Stimulated activated CD4-positive, alpha-beta T cell treated with anti-CD3 and anti-CD28 coated beads, TNF-alpha, amount 100 ng/mL, for 24 hours (primary cell): ENCODE measurements at places on chromosomes 7 and 10.
A peak's percentile ranks its signal among the peaks of the same experiment; 100 is the strongest.

- no peak for DNase-seq
These were observed 39.0 kb downstream of the RAB11FIP2 start for GRCh38 chr10:118007773-118008172.

- DNase-seq = no peak
These were observed 12.8 kb upstream of the PROSER2 start for GRCh38 chr10:11810313-11810766.

GRCh38 chr10:11901833-11902475 is 78.8 kb downstream of the PROSER2 start:
- DNase-seq = no peak

DNA sequence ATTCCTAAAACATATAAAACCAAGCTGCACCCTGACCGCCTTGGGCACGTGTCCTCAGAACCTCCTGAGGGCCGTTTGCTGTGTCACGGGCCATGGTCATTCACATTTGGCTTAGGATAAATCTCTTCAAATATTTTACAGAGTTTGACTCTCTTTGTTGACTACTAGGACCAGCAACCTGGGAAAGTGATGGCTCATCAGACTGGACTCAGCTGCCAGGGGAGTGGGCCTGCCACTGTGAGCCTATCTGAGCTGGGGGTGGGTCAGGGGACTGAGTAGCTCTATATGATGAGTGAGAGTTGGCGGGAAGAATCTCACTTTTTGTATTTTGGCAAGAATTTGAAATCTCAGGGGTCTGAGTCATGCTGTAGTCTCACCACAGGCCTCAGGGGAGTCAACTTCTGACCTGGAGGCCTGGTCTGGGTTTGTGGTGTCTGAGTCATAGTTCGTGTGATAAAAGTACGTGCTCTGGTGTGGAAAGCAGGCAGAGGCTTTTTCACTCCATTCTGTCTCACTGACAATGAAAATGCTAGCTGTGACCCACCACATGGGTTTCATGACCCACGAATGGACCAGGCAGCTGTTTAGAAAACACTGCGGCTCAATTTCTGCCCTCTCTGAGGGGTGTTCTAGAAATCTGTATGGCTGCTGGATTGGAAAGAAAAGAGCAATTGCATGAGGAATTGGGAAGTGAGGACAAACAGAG is 4.2 kb upstream of the UPP1 start:
- peak; percentile 68 for DNase-seq

DNA sequence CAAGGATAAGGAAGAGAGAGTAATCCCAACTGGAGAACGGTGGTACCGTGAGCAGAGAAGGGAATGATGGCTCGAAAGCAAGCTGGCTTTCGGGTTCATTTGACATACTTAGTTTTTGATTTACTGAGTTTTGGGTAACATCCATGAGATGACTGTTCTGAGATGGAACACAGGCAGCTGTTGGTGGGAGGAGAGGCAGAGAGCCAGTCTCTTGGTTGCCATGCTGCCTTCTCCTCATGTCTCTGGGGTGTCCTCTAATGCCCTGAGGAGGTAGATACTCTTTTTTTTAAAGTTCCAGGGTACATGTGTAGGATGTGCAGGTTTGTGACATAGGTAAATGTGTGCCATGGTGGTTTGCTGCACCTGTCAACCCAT is 76.4 kb upstream of the NRP1 start:
- no peak for DNase-seq

GRCh38 chr7:65960351-65961074 is 21.5 kb downstream of the GUSB start:
- DNase-seq = no peak

- DNase-seq = no peak
These were observed 129.4 kb downstream of the CCNY start for GRCh38 chr10:35465673-35466072.

DNA sequence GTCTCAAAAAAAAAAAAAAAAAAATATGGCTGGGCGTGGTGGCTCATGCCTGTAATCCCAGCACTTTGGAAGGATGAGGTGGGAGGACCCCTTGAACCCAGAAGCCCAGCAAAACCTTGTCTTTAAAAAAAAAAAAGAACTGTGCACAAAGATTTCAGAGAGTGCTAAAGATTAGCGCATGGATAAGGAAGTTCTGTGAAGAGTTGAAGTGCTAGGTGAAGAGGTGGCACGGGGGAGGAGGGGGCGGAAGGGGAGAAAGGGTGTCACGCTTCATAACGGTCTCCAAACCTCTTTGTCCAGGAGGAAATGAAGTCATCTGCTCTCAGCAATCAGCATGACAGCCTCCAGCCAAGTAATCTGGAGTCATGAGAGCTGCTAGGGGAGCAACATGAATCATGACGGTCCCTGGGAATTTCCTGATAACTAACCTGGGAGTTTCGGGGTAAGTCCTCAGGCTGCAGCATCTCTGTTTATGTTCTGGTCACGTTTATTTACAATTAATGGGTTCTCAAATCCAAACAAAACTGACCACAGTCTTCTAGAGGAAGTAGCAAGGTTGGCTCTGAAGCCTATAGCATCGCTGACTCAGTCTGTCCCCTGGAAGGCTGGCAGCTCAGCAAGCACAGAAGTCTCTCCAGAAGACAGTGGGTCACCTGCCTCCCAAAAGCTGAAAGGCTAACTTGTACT is 1.9 kb upstream of the PLAU start:
- no peak for DNase-seq

GRCh38 chr7:66860767-66861166 is 60.3 kb upstream of the TMEM248 start:
- no peak for DNase-seq

DNA sequence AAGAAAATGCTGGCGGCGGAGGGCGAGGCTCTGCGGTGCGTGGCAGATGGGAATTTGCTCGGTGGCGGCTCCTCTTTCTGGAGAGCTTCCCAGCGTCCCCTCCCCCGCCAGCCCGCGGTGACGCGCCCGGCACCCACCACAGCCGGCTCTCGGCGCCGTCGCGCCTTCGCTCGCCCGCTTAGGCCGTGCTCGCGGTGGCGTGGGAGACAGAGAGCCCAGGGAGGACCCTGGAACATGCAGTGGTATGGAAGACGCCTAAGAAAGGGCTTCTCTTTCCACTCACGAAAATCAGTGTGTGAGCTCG is 576 bp upstream of the CSGALNACT2 start:
- DNase-seq = peak; percentile 40

- no peak for DNase-seq
These were observed 107.7 kb downstream of the FAM53B start for GRCh38 chr10:124636271-124636995.

DNA sequence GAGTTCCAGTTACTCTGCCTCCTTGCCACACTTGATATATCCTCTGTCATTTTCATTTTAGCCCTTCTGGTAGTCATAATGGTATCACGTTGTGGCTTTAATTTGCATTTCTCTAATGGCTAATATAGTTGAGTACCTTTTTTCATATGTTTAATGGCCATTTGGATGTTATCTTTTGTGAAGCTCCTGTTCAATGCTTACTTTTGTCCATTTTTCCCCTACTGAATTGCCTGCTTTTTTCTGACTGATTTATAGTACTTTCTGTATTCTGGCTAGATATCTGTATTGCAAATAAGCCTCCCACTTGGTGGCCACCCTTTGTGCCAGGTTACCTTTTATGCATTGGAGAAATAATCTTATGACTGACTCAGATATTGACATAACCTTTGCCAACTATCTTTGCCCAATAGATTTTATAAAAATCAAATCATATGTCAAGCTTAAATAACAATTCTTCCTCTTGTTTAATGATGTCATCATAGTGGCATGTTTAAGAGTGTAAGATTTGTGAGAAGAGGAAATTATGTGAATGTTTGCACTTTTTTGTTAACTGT is 50.6 kb downstream of the PRPF18 start:
- no peak for DNase-seq

DNA sequence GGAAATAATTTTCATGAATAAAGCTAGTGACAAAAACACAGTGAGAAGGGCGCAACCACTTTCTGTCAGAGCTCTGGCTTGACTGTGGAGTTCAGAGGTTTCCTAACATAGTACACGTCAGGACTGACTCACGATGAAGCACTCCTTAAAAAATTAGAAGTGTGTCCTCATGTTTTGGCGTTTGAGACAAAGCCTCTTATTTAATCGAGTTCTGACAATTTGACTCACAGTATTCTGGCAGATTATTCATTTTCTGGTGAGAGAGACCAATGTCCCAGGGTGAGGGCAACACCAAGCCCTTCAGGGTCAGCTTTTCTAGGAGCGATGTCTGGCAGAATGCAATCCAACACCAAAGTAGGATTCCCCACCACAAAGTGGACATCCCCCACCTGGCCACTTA is 108.7 kb downstream of the DIP2C start:
- no peak for DNase-seq

DNA sequence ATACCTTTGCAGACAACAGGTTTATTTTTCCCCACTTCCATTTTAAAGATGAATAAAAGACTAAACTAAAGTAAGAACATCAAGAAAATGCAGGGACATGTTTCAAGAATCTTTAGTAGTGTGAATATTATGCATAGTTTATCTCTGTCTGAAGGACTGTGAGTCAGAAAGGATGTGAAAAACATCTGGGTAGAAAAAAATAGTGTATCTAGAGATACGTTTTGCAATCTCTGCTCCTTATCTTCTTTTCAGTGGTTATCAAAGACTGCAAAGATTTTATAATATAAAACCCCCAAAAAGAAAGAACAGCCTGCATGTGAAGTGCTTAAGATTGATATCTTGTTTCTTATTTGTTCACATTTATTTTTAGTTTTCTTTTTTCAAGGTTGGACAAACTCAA is 101.9 kb upstream of the ARHGAP21 start:
- no peak for DNase-seq

DNA sequence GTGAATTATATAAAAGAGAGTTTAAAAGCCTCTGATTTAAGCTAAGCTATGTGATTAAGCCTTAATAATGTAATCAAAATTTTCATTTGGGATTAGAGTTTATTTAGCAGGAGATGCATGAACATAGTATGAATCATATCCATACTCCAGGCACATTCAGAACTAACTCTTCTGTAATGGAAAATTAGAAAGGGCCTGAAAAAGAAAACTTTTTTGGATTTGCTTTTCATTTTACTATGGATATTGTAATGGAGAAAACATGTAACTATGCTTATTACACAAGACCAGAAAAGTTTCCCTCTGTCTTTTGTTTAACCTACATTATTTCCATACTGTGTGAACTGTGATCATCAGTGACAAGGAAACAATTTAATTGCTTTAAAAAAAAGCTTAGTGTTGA is 22.0 kb downstream of the TES start:
- no peak for DNase-seq

GRCh38 chr10:2837674-2838073 is 229.7 kb upstream of the PFKP start:
- DNase-seq = no peak

DNA sequence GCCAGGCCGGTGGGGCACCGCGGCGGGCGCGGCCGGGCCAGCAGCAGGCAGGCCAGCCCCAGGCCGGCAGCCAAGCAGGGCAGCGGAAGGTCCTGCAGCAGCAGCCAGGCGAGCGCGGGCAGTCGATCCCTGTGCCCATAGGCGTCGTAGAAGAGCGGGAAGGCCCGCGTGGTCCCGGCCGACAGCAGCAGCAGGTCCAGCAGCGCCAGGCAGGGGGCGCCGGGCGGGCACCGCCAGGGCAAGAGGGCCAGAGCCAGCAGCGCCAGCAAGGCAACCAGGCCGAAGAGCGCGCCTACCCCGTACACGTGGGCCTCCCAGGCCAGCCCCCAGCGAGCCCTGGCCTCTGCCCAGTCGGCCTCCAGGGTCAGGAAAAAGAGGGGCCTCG is 8.4 kb upstream of the RBM28 start:
- DNase-seq = peak; percentile 42

DNA sequence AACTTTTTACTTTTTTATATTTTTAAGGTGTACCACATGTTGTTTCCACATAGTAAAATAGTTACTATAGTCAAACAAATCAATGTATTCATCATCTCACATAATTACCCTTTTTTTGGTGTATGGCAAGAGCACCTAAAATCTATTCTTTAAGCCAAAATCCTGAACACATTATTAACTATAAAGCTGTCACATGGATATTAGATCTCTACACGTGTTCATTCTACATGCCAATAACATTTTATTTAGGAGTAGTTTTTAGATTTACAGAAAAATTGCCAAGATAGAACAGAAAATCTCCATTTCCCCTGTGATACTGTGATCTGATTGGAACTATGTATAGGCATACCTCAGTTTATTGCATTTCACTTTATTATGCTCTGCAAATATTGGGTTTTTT is 137.1 kb downstream of the SH2D4B start:
- no peak for DNase-seq

DNA sequence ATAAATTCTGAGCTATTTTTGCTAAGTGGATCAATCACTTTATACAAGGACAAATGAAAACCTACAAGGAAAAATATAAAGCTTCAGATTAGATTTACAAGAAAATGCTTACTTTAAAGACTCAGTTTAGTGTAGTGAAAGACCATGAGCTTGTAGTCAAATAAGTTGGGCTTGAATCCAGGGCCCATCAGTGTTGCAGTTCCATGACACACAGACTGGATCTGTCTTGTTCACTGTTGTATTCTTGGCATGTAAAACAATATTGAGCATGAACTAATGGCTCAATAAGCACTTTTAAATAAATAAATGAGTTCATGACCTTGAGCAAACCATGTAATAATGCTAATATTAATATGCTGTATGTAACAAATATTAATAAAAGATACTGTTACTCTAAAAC is 164.6 kb upstream of the KCND2 start:
- DNase-seq = no peak

- no peak for DNase-seq
These were observed 1040.0 kb downstream of the SORCS3 start for GRCh38 chr10:105681051-105681450.

GRCh38 chr10:129660569-129660968 is 193.5 kb downstream of the MGMT start:
- DNase-seq = no peak

- DNase-seq = no peak
These were observed 166.6 kb downstream of the ARHGAP21 start for GRCh38 chr10:24556750-24557742.

DNA sequence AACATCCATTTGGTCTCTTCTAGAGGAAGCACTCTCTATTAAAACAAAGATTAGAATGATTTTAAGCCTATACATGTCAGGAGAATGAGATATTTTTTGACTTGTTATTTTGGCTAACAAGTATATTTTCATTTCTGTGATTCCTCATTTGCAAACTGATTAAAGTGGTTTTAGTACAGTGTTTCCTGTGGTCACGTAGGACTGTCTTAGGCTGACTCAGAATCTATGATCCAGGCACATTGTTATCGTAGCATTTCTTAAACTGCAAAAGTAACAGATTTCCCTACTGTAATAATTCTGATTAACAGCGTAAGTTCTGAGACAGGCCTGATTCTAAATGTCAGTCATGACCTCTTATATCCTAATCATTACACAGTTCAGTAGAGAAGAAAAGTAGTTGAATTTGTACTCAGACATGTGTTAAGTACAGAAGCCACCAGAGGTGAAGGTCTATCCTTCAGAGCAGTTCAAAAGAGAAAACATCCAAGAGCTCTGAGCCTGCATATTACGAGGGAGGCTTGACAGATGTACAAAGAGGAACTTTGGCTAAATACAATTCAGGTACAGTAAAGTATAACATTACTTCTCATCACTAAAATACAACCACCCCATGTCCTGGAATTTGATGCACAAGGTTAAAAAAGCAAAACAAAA is 124.1 kb upstream of the TEX47 start:
- no peak for DNase-seq

GRCh38 chr10:30598105-30598776 is 31.3 kb downstream of the LYZL2 start:
- no peak for DNase-seq
